ENCODE measurements at places on chromosomes 11 and 22. TPM values are rescaled to one million over a fixed set of nuclear protein-coding genes. Genes with fewer than 3 reads are reported as not detected.
A peak's percentile ranks its signal among the peaks of the same experiment; 100 is the strongest.

Gene OR51B4
- total RNA-seq, result 0.52 TPM

Gene ART1
- not detected for total RNA-seq

Gene FAM180B
- total RNA-seq, result 0.66 TPM

Gene CHCHD10
- total RNA-seq, result 18.2 TPM

Gene MPEG1
- total RNA-seq, result 1.3 TPM

Gene RIMBP3B
- not detected for total RNA-seq

Gene GAL3ST1
- total RNA-seq, result 3.4 TPM

Gene DDI1
- not detected for total RNA-seq

- DNase-seq, result no peak
These were observed 16.5 kb downstream of the ATP6V1E1 start for GRCh38 chr22:17612057-17612456.

DNA sequence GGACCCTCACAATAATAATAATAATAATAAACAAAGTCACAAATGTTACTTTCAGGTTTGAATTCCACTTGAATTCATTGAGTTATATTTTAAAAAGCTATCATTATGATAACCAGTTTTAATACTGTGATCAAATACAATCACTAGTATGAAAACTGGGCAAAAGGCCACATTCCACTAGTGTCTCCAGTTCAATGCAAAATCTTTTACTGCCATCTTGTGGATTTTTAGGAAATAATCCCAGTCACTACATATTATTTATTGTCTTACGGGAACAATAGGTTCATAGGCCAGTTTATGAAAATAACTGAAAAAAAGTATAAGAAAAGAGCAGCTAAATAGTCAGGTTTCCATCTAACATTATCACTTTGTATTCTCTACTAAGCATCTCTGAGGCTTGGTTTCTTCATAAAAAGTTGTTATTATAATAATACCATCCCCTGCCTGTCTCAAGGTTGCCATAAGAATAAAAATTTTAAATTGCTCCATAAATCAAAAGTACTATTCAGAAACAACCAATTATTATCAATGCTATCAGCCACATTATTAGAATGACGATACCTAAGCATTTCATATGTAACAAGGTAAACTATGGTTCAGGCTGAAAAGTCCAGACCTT lies 533.9 kb upstream of the CCDC90B start:
- DNase-seq, result peak; percentile 59

DNA sequence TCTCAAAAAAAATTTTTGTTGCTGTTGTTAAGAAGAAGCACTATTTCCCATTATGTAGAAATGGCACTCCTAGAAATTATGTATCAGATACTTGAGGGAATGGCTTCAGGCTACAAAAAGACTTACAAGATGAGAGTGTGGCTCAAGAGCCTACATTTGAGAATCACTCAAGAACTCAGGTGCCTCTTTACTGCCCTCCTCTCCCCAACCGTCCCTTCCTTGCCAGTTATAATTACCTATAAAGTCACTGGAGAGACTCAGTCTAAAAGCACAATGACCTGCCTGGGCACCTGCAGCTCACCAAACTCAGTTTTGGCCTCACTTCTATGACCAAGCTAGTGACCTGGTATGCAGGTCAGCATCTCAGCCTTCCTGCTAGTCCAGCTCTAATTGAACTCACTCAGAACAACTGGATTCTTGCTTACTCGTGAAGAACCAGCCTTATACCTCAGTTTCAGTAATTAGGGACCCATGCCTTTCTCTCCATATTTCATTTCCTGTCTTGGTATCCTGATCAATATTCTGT lies 41.9 kb upstream of the PPP2R1B start:
- no peak for DNase-seq

GRCh38 chr22:27312966-27313855 lies 488.3 kb downstream of the MN1 start:
- no peak for DNase-seq

- DNase-seq, result no peak
These were observed 92.0 kb upstream of the ISX start for GRCh38 chr22:34973926-34974325.

DNA sequence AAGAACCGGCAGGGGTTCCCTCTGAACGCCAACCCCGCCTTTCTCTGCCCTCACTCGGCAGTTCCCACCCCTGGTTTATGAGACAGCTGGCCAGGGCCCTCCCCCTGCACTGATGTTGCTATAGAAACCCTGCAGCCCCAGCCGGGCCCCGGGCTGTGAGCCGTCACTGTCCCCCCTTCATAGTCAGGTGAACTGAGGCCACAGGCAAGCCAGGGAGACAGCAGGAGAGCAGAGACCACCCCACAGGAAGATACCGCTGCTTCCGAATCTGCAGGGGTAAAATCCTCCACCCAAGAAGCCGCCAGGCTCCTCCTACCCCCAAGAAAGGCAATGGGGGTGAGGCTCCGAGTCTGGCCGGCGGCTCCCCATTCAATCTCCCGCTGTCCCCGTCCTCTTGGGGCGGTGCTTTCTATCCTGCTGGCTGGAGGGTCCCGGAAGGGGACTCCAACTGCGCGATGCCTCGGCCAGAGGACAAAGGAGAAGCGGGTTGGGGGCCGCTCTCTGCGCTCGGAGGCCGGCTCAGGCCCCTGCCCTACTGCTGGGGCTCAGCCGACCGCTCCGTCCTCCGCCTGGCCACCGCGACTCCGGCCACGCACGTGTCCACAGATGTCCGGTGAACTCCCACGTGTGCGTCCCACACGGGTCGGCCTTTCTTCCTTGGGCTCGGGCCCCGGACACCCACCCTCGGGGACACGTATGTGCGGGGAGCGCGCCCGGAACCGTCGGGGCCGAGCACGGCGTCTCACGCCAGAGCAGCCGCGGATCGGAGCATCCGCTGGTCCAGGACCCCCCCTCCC lies 587 bp downstream of the SLC25A22 start:
- peak; percentile 78 for DNase-seq

GRCh38 chr11:135027461-135027860 lies 615.4 kb upstream of the B3GAT1 start:
- DNase-seq, result peak; percentile 34

GRCh38 chr22:20966883-20967696 lies at the start of gene AIFM3:
Gene AIFM3 (plus strand): TSS chr22:20967255. CDS start chr22:20967945, 690 bp downstream.
- no peak for DNase-seq

- DNase-seq, result peak; percentile 45
These were observed 72.6 kb upstream of the PPARA start for GRCh38 chr22:46077669-46078099.

DNA sequence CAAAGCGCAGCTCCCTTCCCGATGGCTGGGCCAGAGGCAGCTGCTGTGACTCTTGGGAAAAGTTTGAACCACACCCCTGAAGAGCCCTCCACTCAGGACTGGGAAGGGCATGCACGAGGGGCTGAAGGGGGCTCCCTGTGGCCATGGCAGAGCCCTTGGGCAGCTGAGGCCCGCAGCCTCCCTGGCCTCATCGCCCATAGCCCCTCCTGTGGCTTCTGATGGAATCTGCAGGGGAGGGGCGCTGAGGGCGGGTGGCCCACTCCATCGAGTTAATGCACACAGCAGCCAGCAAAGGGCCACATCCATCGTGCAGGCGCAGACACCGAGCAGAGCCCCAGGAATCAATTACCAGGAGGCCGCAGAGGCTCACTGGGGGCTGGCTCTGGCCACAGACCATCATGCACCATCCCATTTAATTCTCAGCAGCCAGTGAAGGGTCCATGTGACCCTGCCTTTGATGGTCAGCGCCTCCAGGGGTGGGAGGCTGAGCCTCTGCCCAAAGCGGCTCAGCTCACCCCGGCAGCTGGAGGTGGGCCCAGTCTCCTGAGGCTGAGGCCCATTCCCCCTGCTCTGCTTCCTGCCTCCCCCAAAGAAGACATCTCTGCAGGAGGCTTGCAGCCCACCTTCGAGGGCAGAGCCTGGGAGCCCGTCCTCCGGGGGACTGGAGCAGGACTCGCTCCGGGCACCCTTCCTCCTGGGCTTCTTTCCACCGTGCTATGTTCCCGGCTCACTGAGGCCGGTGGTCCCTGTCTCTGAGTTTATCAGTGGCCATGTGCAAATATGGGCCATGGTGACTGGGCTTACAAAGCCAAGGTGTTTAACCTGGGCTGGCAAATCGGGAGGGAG lies 1410.2 kb downstream of the BRD1 start:
- no peak for DNase-seq

GRCh38 chr11:12840871-12841660 lies 166.8 kb downstream of the TEAD1 start:
- no peak for DNase-seq

DNA sequence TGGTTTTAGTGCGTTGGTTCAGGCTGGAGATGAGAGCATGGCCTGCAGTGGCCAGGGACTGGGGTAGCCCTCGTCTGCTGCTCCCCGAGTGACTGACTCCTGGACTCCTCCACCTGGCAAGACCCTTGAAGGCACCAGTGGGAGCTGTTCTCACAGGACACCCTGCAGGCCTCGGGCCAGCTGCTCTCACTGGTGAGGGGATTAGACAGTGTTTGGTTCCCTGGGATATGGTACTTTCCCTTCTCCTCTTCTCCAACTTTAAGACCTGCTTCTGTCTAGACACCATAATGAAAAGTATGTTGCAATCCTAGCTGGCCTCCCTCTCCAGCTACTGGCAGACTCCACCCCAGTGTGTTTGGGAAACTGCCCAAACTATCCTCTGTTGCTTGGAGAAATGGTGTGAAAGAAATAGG lies 168.8 kb upstream of the CADM1 start:
- DNase-seq, result peak; percentile 13

DNA sequence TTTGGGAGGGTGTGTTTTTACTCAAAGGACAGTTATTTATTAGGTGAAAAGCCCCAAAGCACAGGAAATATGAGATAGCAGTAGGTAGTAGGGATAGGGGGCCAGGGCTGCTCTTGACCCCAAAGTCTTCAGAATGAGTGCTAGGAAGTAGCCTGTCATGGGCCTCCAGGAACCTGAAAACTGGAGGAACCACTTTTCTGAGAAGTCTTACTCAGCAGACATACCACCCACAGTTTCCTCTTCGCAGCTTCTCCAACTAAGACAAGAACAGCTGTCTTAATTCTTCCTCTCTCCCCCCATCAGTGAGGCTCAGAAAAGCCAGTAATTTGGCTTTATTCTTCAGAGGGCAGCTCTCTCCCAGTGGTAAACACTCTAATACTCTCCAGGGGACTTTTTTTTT lies 84.0 kb upstream of the CTSC start:
- DNase-seq, result no peak

DNA sequence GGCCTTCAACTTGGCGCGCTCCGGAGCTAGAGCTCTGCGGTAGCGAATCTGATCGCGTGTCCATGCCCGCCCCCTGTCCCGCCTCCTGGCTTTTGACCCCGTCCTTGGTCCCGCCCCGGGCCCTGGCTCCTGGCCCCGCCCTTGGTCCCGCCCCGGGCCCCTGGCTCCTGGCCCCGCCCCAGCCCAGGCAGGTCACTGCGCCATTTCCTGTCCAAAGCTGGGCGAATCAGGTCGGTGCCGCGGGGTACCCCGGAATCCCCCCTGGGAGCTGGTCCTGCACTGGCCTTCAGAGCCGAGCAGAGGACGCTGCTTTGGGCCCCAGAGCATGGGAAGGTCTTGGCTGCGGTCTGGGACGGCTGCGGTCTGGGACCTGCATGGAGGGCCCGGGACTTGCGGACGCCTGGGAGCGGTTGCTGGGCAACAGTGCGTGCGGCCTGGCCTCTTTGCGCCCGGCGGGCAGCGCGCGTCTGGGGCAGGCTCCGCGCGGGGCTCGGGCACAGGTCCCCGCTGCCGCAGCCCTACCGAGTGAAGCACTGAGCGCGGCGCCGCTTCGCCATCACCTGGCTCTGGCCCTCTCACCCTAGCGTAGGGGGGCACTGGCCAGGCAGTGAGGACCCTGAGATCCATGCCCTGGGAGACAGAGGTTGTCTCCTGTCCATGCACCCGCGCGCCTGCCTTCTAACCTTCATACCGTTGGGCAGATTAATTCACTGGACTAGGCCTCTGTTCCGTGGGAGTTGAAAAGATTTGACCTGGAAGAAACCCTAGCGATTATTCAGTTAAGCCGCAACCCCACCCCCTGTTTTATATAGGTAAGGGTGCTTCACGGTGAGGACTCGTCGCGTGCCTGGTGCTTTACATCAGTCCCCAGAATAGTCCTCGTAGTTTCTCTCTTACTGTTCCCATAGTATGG lies at the start of gene TTC12:
TSS of gene TTC12 (plus strand) at position 195 of the 913 bp plus-strand sequence. CDS start 1,675 bp downstream, outside the sequence.
- peak; percentile 96 for DNase-seq

Measured in body of pancreas (tissue), 4 donors.